ENCODE measurements at places on chromosomes 7 and 10.

- DNase-seq, result no peak
Observed at GRCh38 chr7:68892236-68892635, 706.0 kb upstream of the AUTS2 start.

DNA sequence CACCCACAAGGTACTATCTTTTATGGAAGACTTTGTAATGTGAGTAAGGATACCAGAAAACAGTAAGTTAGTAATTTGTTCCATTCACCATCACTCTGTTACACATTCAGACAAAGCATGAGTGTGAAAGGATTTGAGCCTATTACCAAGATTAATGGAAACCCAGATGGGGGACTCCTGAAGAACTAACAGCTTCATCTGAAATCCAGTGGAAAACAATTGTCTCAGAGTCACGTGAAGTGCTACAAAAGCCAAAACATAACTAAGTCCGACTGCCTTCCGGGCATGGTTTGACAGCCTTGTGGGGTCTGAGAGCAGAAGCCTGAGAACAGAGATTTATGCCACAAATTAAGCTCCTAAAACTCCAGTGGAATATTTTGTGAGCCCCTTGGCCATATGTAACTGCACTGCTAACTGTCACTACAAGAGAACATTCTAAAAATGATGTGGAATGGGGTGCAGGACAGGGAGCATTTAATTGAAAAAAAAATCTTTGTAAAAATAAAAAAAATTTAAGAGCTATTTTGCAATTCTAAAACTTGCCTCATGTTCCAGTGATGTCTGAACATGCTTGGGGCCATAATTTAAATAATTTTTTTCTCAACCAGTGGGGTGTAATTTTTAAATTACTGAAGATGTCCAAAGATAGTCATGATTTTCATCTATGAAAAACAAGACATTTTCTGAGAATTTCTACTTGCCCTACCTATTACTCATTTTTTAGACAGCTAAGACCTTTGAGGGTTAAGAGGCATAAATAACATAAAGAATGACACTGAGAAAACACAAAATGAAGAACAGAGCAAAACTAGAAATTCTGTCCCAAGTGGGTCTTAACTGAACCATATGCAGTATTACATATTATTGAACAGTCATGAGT, 555.0 kb downstream of the INHBA start:
- no peak for DNase-seq

GRCh38 chr7:28301148-28301641, 111.1 kb upstream of the CREB5 start:
- DNase-seq, result no peak

DNA sequence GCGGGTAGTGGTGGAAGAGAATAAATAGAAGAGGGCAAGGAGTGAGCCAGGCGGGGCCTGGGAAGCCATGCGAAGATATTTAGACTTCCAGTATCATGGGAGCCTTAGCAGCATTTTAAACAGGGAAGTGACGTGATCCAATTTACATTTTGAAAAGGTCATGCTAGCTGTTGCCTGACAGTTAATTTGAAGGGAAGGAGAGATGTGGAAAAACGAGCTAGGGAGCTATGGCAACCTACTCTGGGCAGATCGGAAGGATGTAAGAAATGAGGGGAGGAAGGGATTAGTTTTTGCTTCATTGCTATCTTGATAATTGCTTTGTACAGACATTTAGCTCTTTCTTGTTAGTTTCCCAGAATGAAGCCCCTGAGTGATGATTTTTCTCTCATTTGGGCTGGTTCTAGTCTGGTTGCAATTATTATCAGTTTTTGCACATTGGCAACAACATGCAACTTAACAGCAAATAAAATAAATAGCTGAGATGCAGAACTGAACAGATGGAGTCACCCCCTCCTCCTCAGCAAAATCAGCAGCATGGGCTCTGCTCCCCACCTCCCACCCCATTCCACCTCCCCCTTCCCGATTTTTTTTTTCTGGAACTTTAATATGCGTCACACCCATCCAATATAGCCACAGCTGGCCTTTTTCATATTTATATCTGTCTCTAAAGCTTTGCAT, 13.0 kb upstream of the CALU start:
- no peak for DNase-seq

DNA sequence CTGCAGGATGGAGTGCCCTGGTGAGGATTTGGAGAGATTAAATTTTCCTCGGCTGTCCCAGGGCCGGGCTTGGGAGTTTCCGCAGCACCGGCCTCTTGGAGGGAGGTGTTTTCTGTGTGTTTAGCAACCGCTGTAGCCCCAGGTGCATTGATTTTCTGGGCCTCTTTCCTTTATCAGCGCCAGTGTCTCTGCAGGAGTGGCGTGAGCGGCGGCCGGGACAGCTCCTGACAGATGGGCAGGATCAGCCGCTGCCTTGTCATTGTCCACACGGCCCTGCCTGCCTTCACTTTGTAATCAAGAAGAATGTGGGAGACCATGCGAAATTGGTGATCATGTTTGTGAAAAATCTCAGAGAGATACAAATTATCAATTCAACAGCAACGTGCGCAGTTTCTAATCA, 32.4 kb downstream of the NKX6-2 start:
- no peak for DNase-seq

GRCh38 chr7:132966754-132967469, 115.0 kb downstream of the CHCHD3 start:
- DNase-seq, result no peak

GRCh38 chr7:1694611-1695511, 24.8 kb downstream of the ELFN1 start:
- no peak for DNase-seq

GRCh38 chr7:74312418-74313028, 23.3 kb downstream of the CLIP2 start:
- DNase-seq, result peak; percentile 26

Measured in activated CD4-positive, alpha-beta T cell treated with anti-CD3 and anti-CD28 coated beads, Interleukin-2, Interleukin-4, amounts not matched to agents 100 ng/mL and 50 ng/mL, durations not matched to agents 16 hours and 8 hours (primary cell).